ENCODE measurements at places on chromosomes 3 and 15. TPM values are rescaled to one million over a fixed set of nuclear protein-coding genes. Genes with fewer than 3 reads are reported as not detected.
A peak's percentile ranks its signal among the peaks of the same experiment; 100 is the strongest.

DNA sequence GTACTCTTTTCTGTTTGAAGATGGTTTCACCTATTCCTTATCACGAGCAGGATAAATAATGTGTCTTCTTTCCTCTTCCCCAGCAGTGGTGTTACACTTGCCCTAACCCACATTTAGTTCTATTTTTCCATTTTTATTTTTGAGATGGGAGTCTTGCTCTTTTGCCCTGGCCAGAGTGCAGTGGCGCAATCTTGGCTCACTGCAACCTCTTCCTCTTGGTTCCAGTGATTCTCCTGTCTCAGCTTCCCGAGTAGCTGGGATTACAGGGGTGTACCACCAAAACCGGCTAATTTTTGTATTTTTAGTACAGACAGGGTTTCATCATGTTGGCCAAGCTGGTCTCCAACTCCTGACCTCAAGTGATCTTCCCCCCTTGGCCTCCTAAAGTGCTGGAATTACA lies 372.4 kb downstream of the FOXP1 start:
- DNase-seq: no peak

DNA sequence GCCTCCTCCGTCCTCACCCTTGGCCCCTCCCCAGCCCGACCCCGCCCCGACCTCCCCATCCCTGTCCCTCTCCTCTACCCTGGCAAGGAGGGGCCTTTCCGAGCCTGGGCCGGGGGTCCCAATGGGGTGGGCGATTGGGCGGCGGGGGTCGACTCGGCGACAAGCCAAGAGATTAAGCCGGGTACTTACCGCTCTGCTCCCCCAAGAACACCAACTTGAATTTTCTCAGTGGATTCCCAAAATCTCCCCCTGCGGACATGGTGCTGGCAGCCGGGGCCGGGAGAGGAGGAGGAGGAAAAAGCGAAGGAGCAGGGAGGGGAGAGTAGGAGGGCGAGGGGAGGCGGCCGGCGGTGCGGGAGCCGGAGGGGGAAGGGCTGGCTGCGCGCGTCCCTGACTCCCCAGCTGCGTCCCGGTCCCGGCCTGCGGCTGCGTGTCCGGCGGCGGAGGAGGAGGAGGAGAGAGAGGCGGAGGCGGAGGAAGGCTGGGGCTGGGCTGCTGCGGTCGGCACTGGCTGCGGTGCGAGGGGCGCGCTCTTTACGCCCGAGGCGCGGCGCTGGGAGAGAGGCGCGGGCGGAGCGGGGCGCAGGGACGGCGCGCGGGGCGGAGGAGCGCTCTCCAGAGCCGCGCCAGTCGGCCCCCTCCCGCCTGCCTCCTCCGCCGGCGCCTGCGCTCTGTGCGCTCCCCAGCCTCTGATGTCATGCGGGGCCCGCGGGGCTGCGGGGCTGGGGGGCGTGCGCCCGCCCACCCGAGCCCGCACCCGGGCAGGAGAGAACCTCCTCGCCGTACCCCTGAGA lies at the start of gene RAB6B:
Gene RAB6B, minus strand, starts transcription at position 675 of the 794 bp plus-strand sequence. Its CDS starts 416 bp downstream, at position 259.
- DNase-seq: peak; percentile 48

DNA sequence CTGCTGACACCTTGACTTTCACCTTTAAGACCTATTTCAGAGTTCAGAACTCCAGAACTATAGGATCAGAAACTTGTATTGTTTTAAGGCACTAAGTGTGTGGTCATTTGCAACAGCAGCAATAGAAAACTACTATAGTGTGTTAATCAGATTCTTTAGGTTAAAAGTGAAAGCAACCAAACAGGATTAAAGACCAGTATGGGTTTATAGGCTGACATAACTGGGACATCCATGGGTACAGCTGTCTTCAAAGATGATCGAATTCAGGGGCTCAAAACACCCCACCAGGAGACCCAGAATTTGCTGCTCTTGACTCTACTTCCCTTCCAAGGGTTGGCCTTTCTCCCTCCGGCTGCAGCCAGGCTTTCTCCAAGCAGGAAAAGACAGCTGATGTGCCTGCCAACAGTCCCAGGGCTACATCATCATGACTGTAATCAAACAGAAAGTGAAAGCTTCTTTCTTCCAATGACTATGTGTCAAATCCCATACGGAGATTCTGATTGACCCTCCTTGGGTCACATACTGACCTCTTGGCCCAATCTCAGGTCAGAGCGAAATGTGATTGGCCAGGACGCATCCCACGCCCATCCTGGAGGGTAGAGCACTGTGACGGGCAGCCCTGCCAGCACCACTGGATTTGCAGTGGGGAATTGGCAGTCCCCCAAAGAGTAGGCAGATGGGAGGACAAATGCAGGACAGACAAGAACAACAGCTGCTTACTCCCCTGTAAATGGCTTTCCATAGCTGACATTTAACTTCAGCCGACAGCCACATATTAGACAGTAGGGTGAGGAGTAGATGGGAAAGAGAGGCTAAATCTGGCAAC lies 51.4 kb upstream of the RNF7 start:
- DNase-seq: no peak

GRCh38 chr3:30617653-30618052 lies 11.3 kb downstream of the TGFBR2 start:
- DNase-seq: no peak

DNA sequence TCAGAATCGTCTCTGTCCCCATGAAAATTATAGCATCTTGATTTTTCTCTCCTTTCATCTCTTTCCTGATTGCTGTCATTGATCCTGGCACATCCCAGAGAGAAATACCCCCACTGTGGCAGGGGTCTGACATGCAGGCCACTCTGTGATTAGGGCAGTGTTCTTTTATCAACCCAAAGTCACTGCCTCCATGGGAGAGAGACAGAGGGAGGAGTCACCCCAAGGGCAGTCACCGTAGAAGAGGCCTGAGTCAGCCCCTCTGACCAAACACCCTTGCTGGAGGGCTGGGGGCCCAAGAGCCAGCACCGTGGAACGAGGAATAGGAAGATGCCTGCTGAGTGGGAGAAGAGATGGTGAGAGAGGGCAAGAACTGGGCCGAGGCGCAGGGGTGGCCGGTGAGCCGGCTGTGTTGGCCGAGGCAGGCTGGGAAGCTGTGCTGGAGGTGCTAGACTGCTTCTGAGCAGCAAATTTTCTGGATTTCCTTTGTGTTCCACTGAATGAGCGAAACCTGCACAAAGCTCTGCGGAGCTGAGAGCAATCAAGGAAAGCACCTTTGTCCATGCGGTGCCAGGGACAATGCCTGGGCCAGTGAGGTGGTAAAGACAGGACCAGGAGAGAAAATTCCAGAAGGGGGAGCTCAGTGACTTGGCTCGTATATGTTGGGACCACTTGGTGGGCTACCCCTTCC lies 103.8 kb downstream of the ADCY5 start:
- no peak for DNase-seq

GRCh38 chr3:71910108-71910507 lies 125.2 kb upstream of the PROK2 start:
- DNase-seq: no peak

Gene DCLK3
- polyA plus RNA-seq: 1.3 TPM

Gene SLC22A14
- 0.62 TPM for polyA plus RNA-seq

Gene SH2D7
- 0.65 TPM for polyA plus RNA-seq

Gene RLBP1
- polyA plus RNA-seq: not detected

Gene IL17RC
- 30.9 TPM for polyA plus RNA-seq

Measured in renal cortex interstitium (tissue), 15 donors.